ENCODE measurements at places on chromosomes 3 and 15. TPM values are rescaled to one million over a fixed set of nuclear protein-coding genes. Genes with fewer than 3 reads are reported as not detected.

Gene CAV3
- not detected for total RNA-seq

- H3K36me3 ChIP-seq: peaks cover 21% of the 10 kb centered on the region
- no peak overlapping the region for H3K27ac ChIP-seq
- H3K4me1 ChIP-seq: peaks cover 10% of the 10 kb centered on the region
- no peaks in the 10 kb centered on the region for H3K27me3 ChIP-seq
- no peak for DNase-seq
Observed at GRCh38 chr3:15557511-15557946, 36.0 kb upstream of the COLQ start.

- H3K27me3 ChIP-seq: no peaks in the 10 kb centered on the region
- peaks cover 26% of the 10 kb centered on the region for H3K36me3 ChIP-seq
- H3K4me1 ChIP-seq: peaks cover 20% of the 10 kb centered on the region
- H3K4me3 ChIP-seq: no peak overlapping the region
Observed at GRCh38 chr15:34984889-34985630, 3.0 kb downstream of the ZNF770 start.

Gene DTX3L
- total RNA-seq: 56.2 TPM

Gene SLC35G2
- total RNA-seq: 0.29 TPM

- DNase-seq: no peak
- H3K4me1 ChIP-seq: peaks cover 2% of the 10 kb centered on the region
- H3K36me3 ChIP-seq: no peaks in the 10 kb centered on the region
Observed at GRCh38 chr15:74332611-74333010, 34.8 kb downstream of the CYP11A1 start.

DNA sequence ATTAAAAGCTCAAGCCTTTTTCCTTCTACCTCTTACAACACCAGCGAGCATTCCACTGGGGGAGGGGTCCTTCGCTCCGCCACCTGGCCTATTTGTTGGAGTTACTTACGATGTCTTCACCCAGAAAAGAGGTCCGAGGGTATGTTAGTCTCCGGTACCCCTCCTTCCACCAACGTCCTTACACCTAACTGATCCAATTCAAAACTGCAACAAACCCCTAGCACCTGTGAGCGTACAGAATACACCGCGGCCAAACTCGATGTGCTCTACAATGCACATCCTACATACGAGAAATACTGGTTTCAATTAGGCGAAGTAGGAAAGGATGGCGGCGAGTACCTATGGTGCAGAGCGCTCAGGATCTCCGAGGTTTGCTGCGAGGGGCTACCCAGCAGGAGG, 944 bp downstream of the SLITRK3 start:
- H3K27ac ChIP-seq: no peak overlapping the region
- H3K27me3 ChIP-seq: peaks cover 40% of the 10 kb centered on the region
- no peaks in the 10 kb centered on the region for H3K36me3 ChIP-seq

Gene GP9
- not detected for total RNA-seq

Gene CFAP100
- total RNA-seq: not detected

Gene IDH3A
- total RNA-seq: 40.3 TPM

DNA sequence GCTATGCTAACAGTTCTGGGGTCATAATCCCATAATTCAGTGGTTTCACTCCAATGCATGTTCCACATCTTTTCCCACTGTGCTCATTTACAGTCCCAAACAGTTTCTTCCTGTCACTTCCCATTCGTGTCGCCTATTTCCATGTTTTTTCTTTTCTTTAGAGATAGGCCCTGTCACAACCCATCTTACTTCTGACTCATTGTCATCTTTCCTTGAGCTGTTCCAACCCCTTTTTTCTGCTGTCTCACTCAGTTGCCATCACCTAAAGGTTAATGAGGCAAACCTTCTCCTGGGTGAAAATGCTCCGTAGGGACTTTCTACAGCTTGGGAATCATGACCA, 814.5 kb downstream of the VGLL3 start:
- H3K27ac ChIP-seq: no peak overlapping the region
- no peaks in the 10 kb centered on the region for H3K27me3 ChIP-seq
- no peak for DNase-seq
- no peaks in the 10 kb centered on the region for H3K4me1 ChIP-seq
- no peak overlapping the region for H3K4me3 ChIP-seq

GRCh38 chr3:14210843-14211594, 32.4 kb downstream of the LSM3 start:
- peaks cover 5% of the 10 kb centered on the region for H3K27me3 ChIP-seq
- no peak overlapping the region for H3K27ac ChIP-seq
- H3K36me3 ChIP-seq: no peaks in the 10 kb centered on the region
- no peak overlapping the region for H3K4me3 ChIP-seq
- DNase-seq: no peak
- H3K4me1 ChIP-seq: no peaks in the 10 kb centered on the region

GRCh38 chr15:58486564-58486963, 54.8 kb downstream of the LIPC start:
- no peaks in the 10 kb centered on the region for H3K36me3 ChIP-seq
- no peak overlapping the region for H3K4me3 ChIP-seq
- H3K4me1 ChIP-seq: peaks cover 39% of the 10 kb centered on the region
- H3K27ac ChIP-seq: no peak overlapping the region

DNA sequence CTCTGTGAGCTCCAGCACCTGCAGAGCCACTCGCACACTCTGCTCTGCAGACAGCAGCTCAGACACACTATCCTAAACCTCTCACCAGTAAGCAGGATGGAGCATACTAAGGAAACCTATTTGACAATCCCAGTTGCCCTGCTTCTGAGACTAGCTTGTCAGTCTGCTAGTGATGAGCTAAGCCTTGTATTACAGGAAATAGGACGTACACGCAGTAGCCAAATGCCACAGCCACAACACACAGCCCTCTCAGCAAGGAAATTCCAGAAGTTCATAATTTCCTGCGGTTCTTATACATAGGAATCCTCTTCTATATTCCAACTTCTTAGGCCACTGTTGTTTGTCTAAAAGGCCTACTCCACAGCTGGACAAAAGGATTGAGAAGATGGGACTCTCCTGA, 74.5 kb downstream of the MYLK start:
- no peak overlapping the region for H3K4me3 ChIP-seq
- DNase-seq: no peak
- H3K27ac ChIP-seq: no peak overlapping the region
- H3K4me1 ChIP-seq: no peaks in the 10 kb centered on the region

Gene PLA2G4D
- not detected for total RNA-seq

GRCh38 chr3:123535580-123535979, 49.3 kb downstream of the HACD2 start:
- H3K27ac ChIP-seq: no peak overlapping the region
- H3K27me3 ChIP-seq: no peaks in the 10 kb centered on the region
- H3K4me3 ChIP-seq: no peak overlapping the region
- H3K4me1 ChIP-seq: no peaks in the 10 kb centered on the region
- no peaks in the 10 kb centered on the region for H3K36me3 ChIP-seq

DNA sequence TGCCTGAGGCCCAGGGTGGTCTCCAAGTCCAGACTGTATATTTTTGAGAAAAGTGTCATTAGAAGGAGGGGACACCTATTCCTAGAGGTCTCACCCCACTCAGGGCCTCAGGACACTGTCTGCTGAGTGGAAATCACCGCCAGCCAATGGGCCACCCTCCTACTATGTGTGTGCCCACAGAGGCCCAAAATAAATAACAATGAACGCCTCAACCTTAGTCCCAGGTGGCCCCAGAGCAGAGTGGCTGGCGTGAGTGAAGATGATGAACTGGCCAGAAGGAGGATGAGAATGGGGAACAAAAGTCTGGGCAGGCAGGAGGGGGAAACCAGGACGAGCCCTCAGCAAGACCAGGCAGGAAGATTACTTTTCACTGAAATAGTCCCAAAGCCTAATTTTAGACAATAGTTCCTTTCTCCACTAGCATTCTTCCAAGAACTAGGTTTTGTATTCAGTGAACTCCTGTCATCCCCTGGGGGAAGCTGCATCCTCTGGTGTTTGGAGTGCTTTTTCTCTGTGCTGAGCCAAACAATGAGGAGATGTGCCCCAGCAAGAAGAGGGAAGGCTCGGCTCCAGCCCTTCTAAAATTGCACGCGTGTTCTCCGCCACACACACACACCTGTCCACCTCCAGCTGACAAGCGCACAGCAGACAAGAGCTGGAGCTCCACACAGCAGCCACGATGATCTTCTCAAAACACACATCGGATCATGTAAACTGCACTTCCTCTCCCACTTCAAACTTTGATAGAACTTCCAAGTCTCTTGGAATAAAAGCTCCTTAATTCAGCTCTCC, 72.2 kb downstream of the ADCY5 start:
- no peak overlapping the region for H3K27ac ChIP-seq
- DNase-seq: no peak
- H3K4me1 ChIP-seq: no peaks in the 10 kb centered on the region
- no peaks in the 10 kb centered on the region for H3K36me3 ChIP-seq
- H3K4me3 ChIP-seq: no peak overlapping the region
- H3K27me3 ChIP-seq: peaks cover 13% of the 10 kb centered on the region
